ENCODE measurements at places on chromosomes 12 and 14. TPM values are rescaled to one million over a fixed set of nuclear protein-coding genes. Genes with fewer than 3 reads are reported as not detected.

Gene BEST3
- total RNA-seq, result 1.5 TPM

Gene PZP
- total RNA-seq, result not detected

Gene FOXM1
- 90.6 TPM for total RNA-seq

Gene CLEC4D
- total RNA-seq, result not detected

Gene MYF5
- not detected for total RNA-seq

Gene TSPAN8
- total RNA-seq, result 0.65 TPM

Gene PARP11
- 1.4 TPM for total RNA-seq

Gene ADGRD1
- total RNA-seq, result 0.45 TPM

Gene PRH2
- total RNA-seq, result not detected

Gene CATSPERB
- not detected for total RNA-seq

Gene GRIN2B
- 2.8 TPM for total RNA-seq

Gene HHIPL1
- 0.16 TPM for total RNA-seq

Gene KRT6A
- 6.5 TPM for total RNA-seq

Gene SLC6A12
- total RNA-seq, result 0.72 TPM

Gene TMEM119
- 0.16 TPM for total RNA-seq

Gene DPF3
- 0.06 TPM for total RNA-seq

Gene DNAI7
- 0.18 TPM for total RNA-seq

Gene LRRC10
- total RNA-seq, result not detected

Gene CLEC4C
- not detected for total RNA-seq

Gene APOF
- total RNA-seq, result not detected

Gene FZD10
- total RNA-seq, result not detected

Gene NXPH4
- total RNA-seq, result 5.1 TPM

Gene OR10G2
- not detected for total RNA-seq

Gene DHRS4L2
- 34.0 TPM for total RNA-seq

Gene PLEKHD1
- not detected for total RNA-seq

Gene GLT8D2
- total RNA-seq, result 0.25 TPM

Gene INHBC
- total RNA-seq, result not detected

Gene LRP6
- total RNA-seq, result 14.7 TPM

Gene IL22
- not detected for total RNA-seq

Gene KIF26A
- total RNA-seq, result 3.4 TPM

Gene GPR68
- not detected for total RNA-seq

Gene OR4E2
- not detected for total RNA-seq

Gene VWF
- 0.27 TPM for total RNA-seq

Gene ACRBP
- total RNA-seq, result 0.24 TPM

Gene ADAM21
- total RNA-seq, result 0.05 TPM

Gene CNOT2
- total RNA-seq, result 46.8 TPM

Gene KHNYN
- total RNA-seq, result 28.7 TPM

Gene NDUFB1
- 345 TPM for total RNA-seq

Gene PSMA3
- 199 TPM for total RNA-seq

Gene CLEC6A
- not detected for total RNA-seq

Gene GLIPR1L1
- total RNA-seq, result not detected

Gene DNAJC22
- 18.4 TPM for total RNA-seq

Gene DEGS2
- 1.4 TPM for total RNA-seq

Gene NDUFA9
- 115 TPM for total RNA-seq

Gene RTL1
- total RNA-seq, result 0.19 TPM

Gene ARMH4
- 0.49 TPM for total RNA-seq

Gene TMEM179
- total RNA-seq, result not detected

Gene BTBD6
- 38.9 TPM for total RNA-seq

Gene SERPINA1
- 3.1 TPM for total RNA-seq

Gene AICDA
- total RNA-seq, result 0.13 TPM

Gene RNASE7
- total RNA-seq, result not detected

Gene IGF1
- not detected for total RNA-seq

Gene ACVR1B
- 16.3 TPM for total RNA-seq

Gene CLEC9A
- not detected for total RNA-seq

Gene KLHL33
- total RNA-seq, result not detected

Gene NPAS3
- not detected for total RNA-seq

Gene COX8C
- total RNA-seq, result not detected

Gene ITPR2
- total RNA-seq, result 3.3 TPM
